ENCODE measurements at places on chromosomes 16 and 17. TPM values are rescaled to one million over a fixed set of nuclear protein-coding genes. Genes with fewer than 3 reads are reported as not detected.

DNA sequence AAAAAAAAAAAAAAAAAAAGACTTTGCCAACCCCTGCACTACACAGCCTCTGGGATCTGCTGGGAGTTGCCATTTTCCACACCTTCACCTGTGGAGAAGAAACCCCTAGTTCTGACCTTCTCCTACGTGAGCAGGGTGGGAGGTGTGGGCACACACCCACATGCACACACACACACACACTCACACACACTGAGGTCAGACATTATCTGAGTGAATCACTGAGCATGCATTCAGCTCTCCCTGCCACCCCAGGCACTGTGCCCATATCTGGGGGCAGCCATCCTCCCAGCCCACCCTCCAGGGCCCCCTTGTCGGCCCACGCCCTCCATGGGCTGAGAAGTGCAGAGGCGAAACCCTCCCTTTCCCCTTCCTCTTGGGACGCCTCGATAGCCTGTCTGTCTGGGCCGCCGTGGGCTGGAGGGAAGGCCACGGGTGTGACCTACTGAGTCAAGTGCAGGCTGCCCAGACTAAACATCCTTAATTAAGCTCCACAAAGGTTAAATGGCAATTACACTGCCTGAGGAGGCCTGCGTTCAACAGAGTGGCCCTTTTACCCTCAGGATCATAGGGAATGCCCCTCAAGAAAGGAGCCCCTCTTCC lies 143.8 kb downstream of the C16orf95 start:
- no peak for DNase-seq
- no peak overlapping the region for H3K4me3 ChIP-seq
- H3K27ac ChIP-seq = no peak overlapping the region
- H3K27me3 ChIP-seq = no peaks in the 10 kb centered on the region
- H3K4me1 ChIP-seq = peaks cover 5% of the 10 kb centered on the region

Gene MT1E
- 52.3 TPM for total RNA-seq

DNA sequence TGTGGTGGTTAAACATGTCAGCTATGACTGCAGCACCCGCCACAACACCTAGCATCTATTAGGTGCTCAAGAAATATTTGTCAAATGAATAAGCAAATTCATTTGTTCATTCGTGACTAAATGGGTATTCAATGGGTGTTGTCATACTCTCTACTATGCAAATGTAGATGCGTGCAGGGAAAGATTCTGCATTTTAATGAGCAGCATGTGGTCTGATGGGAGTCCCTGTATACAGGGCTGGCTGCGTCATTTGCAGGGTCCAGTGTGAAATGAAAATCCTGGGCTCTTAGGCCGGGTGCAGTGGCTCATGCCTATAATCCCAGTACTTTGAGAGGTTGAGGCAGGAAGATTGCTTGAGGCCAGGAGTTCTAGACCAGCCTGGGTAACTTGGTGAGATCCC lies 97.5 kb downstream of the CACNG3 start:
- no peaks in the 10 kb centered on the region for H3K4me1 ChIP-seq
- H3K36me3 ChIP-seq = no peaks in the 10 kb centered on the region
- H3K27ac ChIP-seq = no peak overlapping the region
- no peaks in the 10 kb centered on the region for H3K27me3 ChIP-seq

Gene TEKT3
- 2.7 TPM for total RNA-seq

Gene CRISPLD2
- total RNA-seq = 142 TPM

- H3K27me3 ChIP-seq = no peaks in the 10 kb centered on the region
- no peak for DNase-seq
- H3K27ac ChIP-seq = no peak overlapping the region
- H3K4me1 ChIP-seq = peaks cover 2% of the 10 kb centered on the region
Observed at GRCh38 chr17:76123749-76124581, 17.1 kb downstream of the FOXJ1 start.

GRCh38 chr17:80428363-80428762 lies 13.4 kb downstream of the ENDOV start:
- no peaks in the 10 kb centered on the region for H3K27me3 ChIP-seq
- no peak overlapping the region for H3K27ac ChIP-seq
- DNase-seq = no peak
- H3K36me3 ChIP-seq = no peaks in the 10 kb centered on the region

DNA sequence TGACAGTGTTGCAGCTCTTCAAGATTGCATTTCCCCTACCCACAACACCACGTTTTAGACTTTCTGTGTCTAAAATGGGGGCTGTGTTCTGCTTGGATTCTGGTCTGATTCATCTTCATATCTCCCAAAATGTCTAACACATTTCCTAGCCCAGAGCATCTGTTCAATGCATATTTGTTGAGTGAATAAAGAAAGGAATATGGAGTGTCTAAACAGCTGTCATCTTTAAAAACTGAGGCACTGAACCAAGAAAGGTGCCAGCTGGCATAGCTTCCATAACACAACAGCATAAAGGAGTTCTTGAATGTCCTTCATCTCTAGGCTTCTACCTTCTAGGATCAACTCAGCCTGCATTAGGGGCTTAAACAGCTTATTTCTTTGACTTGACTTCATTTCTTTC lies 67.4 kb downstream of the CDH11 start:
- H3K4me3 ChIP-seq = no peak overlapping the region
- H3K4me1 ChIP-seq = no peaks in the 10 kb centered on the region
- no peaks in the 10 kb centered on the region for H3K36me3 ChIP-seq

Gene ADAMTS18
- total RNA-seq = 0.05 TPM

- no peak overlapping the region for H3K4me3 ChIP-seq
- H3K27ac ChIP-seq = no peak overlapping the region
- no peaks in the 10 kb centered on the region for H3K36me3 ChIP-seq
- H3K27me3 ChIP-seq = no peaks in the 10 kb centered on the region
Observed at GRCh38 chr16:56715126-56715525, 14.8 kb upstream of the NUP93 start.

DNA sequence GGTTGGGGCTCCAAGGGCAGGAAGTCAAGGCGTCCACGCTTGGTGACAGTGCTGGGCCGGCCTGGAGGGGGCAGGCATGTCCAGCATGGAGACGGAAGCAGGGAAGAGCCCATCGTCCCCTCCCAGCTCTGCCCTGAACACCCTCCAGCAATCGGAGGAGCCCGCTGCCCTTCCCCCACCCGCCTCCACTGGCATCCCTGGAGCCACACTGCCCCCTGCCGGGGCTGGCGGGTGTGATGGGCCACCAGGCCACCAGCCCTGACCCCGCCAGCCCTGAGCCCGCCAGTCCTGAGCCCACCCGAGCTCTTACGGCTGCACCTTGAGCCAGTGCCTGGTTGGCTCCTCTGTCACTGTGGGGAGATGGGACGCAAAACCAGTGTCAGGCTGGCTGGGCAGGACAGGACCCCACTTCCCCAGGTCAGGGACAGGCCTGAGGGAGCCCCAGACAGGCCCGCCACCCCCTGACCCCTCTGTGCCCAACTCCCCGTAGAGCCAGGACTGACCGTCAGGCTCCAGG lies 4.1 kb upstream of the CDH15 start:
- H3K36me3 ChIP-seq = no peaks in the 10 kb centered on the region
- H3K4me3 ChIP-seq = no peak overlapping the region
- peaks cover 3% of the 10 kb centered on the region for H3K4me1 ChIP-seq
- H3K27me3 ChIP-seq = peaks cover 7% of the 10 kb centered on the region
- H3K27ac ChIP-seq = no peak overlapping the region

Gene SLC12A3
- not detected for total RNA-seq

- H3K27ac ChIP-seq = no peak overlapping the region
- no peak overlapping the region for H3K4me3 ChIP-seq
- no peaks in the 10 kb centered on the region for H3K4me1 ChIP-seq
- no peak for DNase-seq
- H3K36me3 ChIP-seq = no peaks in the 10 kb centered on the region
Observed at GRCh38 chr17:13996748-13997147, 72.6 kb upstream of the COX10 start.

- no peak overlapping the region for H3K27ac ChIP-seq
- no peaks in the 10 kb centered on the region for H3K27me3 ChIP-seq
- H3K36me3 ChIP-seq = no peaks in the 10 kb centered on the region
- no peaks in the 10 kb centered on the region for H3K4me1 ChIP-seq
- no peak for DNase-seq
Observed at GRCh38 chr16:79173919-79174318, 426.6 kb downstream of the MAF start.

DNA sequence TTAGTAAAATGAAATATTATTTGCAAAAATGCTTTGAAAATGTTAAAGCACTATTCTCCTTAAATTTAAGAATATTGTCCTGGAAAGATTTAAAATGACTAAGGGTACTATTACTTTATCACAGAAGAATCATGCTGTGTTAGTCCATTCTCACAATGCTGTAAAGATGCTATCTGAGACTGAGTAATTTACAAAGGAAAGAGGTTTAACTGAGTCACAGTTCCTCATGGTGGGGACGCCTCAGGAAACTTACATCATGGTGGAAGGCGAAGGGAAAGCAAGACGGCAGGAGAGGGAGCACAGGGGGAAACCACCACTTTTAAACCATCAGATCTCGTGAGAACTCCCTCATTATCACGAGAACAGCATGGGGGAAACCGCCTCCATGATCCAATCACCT lies 245.6 kb downstream of the IRX3 start:
- no peaks in the 10 kb centered on the region for H3K27me3 ChIP-seq
- no peak for DNase-seq
- no peaks in the 10 kb centered on the region for H3K36me3 ChIP-seq
- H3K27ac ChIP-seq = no peak overlapping the region
- no peaks in the 10 kb centered on the region for H3K4me1 ChIP-seq

DNA sequence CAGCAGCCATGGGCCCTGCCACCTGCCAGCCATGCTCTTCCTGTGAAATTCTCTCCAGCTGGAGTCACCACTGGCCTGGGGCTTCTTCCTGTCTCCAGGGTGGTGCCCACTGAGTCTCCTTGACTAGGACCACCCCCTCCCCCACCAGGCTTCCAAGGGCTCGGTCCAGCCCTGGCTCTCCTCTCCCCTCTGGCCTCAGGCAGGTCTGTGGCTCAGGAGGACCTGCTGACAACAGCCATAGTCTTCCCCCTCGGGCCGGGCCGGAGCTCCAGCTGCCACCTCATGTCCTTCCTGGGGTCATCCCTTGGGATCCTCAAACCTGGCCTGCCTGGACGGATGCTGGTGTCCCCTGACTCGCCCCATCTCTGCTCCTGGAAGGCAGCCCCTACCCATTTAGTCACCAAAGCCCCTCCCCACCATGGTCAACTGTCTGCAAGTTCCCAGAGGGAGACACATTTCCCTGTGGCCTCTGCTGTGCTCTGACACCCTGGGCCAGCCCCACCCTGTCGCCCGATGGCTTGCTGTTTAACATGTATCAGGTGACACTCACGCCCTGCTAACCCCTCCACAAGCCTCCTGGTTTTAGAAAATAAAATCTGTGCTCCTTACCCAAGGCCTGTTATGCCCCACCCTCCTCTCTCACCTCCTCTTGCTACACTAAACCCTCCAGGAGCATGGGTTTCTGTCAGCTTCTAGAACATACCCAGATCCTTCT lies 186.2 kb downstream of the RBFOX3 start:
- no peak overlapping the region for H3K4me3 ChIP-seq
- H3K36me3 ChIP-seq = no peaks in the 10 kb centered on the region
- peaks cover 3% of the 10 kb centered on the region for H3K4me1 ChIP-seq
- no peaks in the 10 kb centered on the region for H3K27me3 ChIP-seq

Gene CCR7
- total RNA-seq = not detected

Gene CNTNAP4
- total RNA-seq = 0.46 TPM

GRCh38 chr17:49447628-49448302 lies 33.1 kb upstream of the PHB1 start:
- H3K27ac ChIP-seq = no peak overlapping the region
- H3K4me3 ChIP-seq = no peak overlapping the region
- DNase-seq = no peak
- H3K36me3 ChIP-seq = no peaks in the 10 kb centered on the region
- no peaks in the 10 kb centered on the region for H3K4me1 ChIP-seq

DNA sequence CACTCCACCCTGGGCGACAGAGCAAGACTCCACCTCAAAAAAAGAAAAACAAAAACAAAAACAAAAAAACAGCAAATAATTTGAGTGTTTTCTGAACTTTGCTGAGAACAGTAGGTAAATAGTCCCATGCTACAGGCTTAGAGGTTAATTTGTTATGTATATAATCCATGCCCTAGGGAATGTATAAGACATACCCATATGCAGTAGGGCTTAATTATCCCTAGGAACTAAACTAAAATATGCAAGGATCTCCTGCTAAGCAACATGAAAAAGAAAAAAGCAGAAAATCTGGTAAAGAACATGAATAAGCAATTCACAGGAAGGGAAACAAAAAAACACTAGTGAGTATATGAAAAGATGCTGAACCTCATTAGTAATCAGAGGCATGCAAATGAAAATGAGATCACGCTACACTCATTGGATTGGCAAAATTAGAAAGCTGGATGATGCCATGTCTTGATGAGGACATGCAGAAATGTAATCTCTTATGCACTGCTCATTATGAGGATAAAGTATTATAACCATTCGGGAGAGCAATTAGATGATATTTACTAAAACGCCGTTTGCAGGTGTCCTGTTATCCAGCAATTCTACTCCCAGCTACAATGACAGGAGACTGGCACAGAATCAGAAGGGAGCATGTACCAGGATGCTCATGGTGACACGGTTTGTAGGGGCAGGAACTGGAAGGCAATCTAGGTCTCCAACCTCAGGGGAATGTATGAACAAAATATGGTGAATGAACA lies 5.6 kb downstream of the KCTD13 start:
- H3K4me1 ChIP-seq = peaks cover 6% of the 10 kb centered on the region
- no peak for DNase-seq
- H3K4me3 ChIP-seq = no peak overlapping the region
- H3K27ac ChIP-seq = no peak overlapping the region
- no peaks in the 10 kb centered on the region for H3K27me3 ChIP-seq

DNA sequence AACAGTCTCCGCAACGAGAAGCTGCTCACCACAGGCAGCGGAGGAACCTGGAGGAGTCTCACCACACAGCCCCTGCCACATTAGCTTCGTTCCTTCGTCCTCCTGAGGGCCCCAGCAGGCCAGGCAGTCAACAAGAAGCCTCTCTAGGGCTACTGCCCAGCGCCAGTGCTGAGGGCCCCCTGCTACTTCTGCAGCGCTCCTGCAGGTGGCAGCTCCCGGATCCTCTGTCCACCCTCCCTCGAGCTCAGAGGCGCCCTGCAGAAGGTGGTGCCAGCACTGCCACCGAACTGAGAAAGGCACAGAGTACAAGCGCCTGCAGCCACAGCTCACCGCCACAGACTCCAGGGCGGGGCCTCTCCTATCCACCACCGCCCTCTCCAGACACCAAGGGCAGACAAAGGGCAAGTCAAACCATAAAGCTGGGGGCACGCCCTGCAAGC lies 27.3 kb downstream of the KDM8 start:
- no peak overlapping the region for H3K27ac ChIP-seq
- H3K4me3 ChIP-seq = no peak overlapping the region
- no peaks in the 10 kb centered on the region for H3K27me3 ChIP-seq
- DNase-seq = no peak
- no peaks in the 10 kb centered on the region for H3K36me3 ChIP-seq
